ENCODE measurements at places on chromosomes 12 and 14.

DNA sequence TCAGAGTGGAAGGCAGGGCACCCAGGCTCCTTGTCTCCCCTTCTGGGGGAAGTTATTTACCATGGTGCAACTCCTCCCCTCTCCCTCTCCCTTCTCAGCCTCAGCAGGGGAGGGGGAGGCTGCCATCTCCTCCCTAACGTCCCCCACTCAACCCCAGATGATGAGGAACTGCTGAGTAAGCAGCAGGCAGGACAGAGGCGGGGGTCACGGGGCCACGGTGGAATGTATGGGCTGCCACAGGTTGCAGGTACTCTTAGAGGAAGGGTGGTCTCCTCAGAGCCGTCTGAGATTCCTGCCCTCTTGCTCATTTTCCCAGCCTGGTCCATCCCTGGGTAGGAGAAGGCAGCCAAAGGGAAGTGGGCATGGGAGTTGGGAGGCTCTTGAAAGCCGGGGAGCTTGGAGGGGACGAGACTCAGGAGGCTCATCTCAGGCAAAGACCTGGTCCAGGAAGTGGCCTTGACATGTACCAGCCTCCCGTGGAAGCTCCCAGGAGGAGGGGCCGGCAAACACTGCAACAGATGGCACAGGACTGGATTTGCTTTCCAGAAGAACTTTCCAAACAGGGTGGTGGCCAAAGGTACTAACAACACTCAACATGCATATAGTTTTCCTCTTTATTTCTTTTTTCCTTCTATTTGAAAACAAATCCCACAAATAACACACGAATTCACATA lies 19.0 kb downstream of the RIN3 start:
- no peak for DNase-seq

DNA sequence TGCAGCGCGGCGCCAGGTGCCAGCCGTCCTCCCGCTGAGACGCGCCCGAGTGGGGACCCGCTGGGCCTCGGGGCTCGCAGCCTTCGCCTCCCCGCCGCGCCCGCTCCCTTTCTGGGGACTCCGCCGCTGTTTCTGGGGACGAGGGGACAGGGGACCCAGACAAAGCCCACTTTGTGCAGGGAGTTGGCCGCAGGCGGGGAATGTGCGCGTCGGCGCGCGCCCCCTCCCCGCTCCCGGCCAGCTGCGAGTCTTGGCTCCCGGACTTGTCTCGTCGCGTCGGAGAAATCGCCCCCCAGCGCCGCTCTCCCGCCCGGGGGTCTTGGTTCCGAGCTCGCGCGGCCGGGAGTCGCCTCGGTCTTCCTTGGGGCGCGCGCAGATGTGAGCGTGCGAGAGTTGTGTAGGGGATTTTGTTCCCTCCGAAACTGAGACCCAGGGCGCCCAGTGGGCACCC lies 717 bp downstream of the VASH1 start:
- DNase-seq = no peak

DNA sequence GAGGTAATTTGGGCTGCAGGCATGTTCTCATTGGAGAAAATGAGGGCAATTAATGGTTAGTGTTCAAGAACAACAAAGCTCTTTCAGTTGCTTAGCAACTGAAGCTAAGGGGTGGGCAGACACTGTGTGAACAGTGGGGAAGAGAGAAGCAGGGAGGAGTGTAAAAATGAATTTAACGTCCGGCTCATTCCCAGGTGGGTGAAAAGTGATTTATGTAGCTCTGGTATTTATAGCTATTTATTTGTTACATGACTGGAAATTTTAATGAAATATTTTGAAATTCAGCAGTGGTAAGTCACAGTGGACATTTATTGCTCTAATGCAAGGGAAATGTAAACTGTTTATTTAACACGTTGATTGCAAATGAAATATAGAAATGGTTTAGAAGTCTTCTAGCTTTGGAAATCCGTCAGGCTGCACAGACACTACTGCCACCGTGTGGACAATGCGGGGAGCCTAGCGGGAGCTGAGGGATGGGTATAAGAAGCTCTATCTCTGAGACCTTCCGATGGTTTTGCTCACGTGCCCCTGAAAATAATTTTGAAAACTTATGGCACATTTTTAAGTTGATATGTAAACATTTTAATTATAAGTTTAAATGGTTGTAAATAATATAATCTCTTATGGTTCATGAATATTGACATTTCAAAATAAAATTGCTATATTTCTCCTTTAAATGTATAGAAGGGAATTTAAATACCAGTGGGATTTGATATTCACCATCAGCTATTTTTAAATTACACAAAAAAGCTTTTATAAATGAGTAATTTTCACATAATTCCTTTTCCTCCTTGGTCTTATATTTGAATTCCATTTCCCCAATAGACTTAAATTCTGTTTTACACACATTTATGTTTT lies 54.4 kb downstream of the E2F7 start:
- peak; percentile 83 for DNase-seq

DNA sequence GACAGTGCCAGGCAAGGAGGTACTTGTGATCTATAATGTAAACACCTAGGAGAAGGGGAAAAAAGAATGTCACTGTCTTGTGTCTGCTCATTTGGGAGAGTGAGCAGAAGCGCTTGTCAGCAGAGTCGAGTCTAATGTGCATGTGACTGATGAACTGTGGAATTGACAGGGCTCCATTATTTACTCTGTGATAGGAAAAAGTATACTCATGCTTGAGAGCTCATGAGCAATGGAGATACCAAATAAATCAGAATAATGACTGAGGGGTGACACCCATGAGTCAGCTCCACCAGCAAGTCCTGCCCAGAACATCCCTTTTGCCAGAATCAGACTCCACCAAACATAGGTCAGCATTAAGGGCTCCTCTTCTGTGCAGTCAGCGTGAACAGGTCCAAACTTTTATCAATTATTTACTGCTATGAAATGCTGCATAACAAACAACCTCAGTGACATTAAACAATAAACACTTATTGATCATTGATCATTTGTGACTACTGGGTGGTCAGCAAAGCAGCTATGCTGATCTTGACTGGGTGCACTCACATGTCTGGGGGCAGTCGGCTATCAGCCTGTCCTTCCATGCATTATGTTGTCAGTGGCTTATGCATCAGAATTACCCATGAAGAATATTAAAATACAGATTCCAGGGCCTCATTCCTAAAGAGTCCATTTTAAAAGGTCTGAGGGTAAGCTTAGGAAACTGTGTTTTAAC lies 29.2 kb upstream of the WSCD2 start:
- DNase-seq = no peak

GRCh38 chr12:65602253-65602609 lies 222.1 kb upstream of the HMGA2 start:
- no peak for DNase-seq
